ENCODE measurements at places on chromosomes 4 and X.

DNA sequence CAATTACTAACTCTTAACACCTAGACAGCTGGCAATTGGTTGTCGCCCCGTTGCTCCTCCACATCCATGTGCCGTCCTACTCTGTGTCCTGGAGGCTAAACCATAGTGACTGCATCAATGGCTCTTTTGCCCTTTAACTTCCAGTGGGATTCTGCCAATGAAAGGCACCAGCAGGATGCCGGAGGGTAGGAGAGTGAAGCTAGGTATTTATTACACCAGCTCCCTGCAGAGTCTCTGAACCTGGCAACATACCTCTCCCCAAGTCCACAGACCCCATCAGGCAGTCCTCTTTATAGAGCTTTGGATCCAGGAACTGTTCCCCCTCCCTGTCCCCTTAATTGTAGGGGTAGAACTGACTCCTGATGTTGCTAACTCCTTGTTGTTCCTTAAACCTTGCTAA, 426.8 kb downstream of the HNRNPD start:
- no peaks in the 10 kb centered on the region for H3K4me1 ChIP-seq
- peaks cover 2% of the 10 kb centered on the region for H3K27me3 ChIP-seq
- no peak overlapping the region for H3K27ac ChIP-seq
- H3K36me3 ChIP-seq = no peaks in the 10 kb centered on the region
- H3K4me3 ChIP-seq = no peak overlapping the region

DNA sequence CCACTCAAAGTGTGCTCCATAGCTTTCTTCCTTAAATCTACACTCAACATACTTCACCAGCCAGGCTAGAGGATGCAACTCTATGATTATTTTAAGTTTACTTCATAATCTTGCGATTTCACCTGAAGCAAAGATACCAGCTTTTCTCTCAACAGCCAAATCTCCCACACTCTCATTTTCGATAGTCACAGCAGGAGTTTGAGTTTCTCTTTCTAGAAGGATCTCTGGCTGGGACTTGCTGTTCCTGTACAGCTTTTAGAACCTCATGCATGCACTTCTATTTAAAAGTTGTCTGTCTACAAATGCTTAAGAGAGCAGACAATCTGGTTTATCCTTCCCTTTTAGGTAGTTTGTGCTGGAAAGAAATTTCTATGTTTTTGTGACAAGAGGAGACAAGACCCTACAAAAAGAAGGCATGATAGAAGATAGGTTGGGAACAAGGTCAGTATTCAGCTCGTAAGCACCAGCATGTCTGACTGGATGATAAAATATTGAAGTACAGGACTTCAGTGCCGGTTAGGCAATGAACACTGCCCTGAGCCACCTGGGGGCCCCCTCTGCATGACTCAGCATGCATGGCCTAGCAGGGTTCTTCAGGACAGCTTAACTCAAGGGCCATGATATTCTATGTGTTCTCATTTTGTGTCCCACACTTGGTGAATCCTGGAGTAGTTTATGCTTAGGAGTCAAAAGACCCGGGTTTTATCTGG, 65.6 kb downstream of the ATXN3L start:
- peaks cover 4% of the 10 kb centered on the region for H3K4me1 ChIP-seq
- H3K27me3 ChIP-seq = peaks cover 34% of the 10 kb centered on the region
- no peak overlapping the region for H3K27ac ChIP-seq
- H3K36me3 ChIP-seq = no peaks in the 10 kb centered on the region

DNA sequence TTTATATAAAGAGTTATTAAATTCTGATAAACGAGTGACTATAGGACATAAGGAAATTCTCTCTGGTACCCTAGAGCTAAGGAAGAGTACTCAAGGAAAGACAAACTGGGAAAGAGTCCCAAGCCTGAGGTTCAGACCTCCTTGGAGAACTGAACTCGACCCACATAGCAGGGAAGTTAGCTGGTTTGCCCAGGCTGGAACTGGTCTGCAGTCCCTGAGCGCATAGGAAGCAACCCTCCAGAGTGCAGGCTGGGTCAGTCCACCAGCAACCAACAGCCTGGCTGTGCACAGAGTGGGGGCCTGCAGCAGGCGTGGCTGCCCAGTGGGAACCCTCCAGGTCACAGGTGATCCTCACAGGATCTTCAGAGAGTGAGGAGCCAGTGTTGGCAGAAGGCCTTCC, 114.1 kb downstream of the SOWAHB start:
- DNase-seq = no peak
- H3K4me1 ChIP-seq = no peaks in the 10 kb centered on the region
- no peak overlapping the region for H3K27ac ChIP-seq
- H3K4me3 ChIP-seq = no peak overlapping the region
- H3K27me3 ChIP-seq = no peaks in the 10 kb centered on the region
- H3K36me3 ChIP-seq = no peaks in the 10 kb centered on the region

- no peaks in the 10 kb centered on the region for H3K4me1 ChIP-seq
- H3K27ac ChIP-seq = no peak overlapping the region
- no peak overlapping the region for H3K4me3 ChIP-seq
- no peak for DNase-seq
These were observed 315.2 kb downstream of the GRID2 start for GRCh38 chr4:92618968-92619367.

All from CD14-positive monocyte (primary cell).